ENCODE measurements at places on chromosomes 12 and 14.

DNA sequence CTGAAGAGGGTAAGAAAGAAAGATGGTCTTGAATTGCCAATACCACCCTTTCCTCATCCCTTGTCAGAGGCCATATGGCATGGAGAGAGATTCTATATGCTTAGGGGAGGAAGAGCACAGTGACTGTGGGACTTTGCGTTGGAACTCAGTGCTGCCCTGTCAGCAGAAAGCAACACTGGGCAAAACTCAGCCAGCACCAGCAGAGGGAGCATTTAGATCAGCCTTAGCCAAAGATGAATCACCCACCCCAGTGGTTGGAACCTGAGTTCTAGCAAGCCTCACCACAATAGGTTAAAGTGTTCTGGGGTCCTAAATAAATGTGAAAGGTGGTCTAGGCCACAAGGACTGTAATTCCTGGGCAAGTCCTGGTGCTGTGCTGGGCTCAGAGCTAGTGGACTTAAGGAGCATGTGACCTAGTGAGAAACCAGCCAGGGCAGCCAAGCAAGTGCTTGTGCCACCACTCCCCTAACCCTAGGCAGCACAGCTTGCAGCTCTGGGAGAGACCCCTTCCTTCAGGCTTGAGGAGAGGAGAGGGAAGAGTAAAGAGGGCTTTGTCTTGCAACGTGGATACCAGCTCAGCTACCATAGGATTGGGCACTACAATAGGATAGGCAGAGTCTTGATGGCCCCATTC lies 11.4 kb upstream of the BCAT1 start:
- no peak for DNase-seq

- no peak for DNase-seq
Observed at GRCh38 chr12:104929977-104930376, 28.1 kb downstream of the SLC41A2 start.

- no peak for DNase-seq
Observed at GRCh38 chr14:96783043-96783914, 13.9 kb upstream of the VRK1 start.

DNA sequence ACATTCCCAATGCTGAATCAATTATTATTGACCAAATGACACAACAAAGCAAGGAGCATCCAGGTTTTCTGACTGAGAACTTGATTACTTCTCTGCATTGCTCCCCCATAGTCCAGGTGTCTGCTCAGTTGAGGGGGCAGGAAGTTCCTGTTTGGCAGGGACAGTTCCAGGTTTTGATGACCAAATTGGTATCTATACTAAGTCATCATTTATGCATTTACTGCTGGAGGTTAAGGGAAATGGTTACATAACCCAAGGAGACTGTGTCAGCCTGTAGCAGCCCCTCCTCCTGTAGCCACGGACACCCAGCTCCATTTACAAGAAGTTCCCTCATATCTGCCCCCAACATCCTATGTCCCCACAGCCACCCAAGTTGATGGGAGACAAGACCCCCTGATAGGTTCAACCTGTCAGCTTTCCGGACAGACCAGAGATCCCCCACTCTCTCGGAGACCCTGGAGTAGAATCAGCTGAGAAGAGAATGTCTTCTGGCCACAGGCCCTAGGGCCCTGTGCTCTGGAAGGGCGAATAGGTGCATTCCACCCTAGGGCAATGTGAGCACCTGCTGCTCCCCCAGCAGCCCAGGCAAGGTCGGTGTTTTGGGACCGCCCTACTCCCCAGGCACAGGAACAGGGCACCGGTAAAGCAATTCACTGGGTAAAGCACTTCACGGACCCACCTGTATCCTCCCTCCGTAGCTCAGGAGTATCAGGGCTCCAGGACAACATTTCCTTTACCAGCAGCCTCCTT lies 23.6 kb downstream of the IRF2BPL start:
- DNase-seq: no peak

DNA sequence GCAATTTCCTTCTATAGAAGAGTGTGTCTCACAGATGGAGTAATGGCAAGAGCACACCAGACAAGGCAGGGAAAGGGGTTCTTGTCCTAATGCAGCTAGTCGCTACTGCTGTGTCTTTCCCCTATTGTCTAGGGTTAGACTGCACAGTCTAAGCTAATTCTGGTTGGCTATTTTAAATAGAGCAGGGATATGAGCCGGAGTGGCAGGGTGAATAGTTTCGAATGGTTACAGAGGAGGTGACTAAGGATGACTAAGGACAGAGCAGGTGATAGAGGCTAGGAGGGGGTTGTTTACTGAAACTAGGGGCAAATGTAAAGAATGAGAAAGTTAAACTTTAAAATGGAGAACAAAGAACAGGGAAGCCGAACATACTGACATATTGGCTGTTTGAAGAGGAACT lies 25.6 kb upstream of the CPNE8 start:
- DNase-seq: no peak

- no peak for DNase-seq
Observed at GRCh38 chr12:31225656-31226535, 100.1 kb downstream of the SINHCAF start.

DNA sequence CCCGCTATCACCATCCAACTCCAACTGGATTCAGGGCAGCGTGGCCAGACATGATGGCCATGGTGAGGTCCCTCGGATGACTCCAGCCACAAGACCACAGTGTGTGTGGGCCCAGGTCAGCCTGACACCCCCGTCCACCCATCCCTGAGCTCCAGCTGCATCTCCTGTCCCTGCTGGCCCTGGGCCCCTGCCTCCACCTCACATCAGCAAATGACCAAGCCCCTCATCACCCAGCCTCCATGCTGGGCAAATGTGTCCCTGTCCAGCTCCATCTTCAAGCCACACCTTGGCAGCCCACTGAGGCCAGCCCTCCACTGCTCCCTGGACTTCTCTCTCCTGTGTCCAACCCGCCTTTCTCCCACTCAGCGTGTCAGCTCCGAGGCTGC lies 3.2 kb downstream of the GPR132 start:
- DNase-seq: no peak

- DNase-seq: peak; percentile 38
Observed at GRCh38 chr12:102964872-102965271, 7.4 kb downstream of the ASCL1 start.

DNA sequence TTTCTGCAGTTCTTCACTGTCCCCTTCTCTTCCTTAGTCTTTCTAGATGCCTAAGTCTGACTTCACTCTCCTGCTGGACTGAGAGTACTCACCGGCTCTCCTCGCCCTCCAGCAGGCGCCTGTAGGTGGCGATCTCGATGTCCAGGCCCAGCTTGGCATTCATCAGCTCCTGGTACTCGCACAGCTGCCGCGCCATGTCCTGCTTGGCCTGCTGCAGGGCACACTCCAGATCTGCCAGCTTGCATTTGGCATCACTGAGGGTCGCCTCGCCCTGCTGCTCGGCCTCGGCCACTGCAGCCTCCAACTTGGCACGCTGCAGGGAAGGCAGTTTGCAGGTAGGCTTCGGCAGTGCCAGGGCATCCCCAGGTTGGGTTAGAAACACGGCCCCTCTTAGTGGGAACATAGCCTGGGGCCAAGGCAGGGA lies 5.2 kb downstream of the KRT84 start:
- DNase-seq: peak; percentile 2

DNA sequence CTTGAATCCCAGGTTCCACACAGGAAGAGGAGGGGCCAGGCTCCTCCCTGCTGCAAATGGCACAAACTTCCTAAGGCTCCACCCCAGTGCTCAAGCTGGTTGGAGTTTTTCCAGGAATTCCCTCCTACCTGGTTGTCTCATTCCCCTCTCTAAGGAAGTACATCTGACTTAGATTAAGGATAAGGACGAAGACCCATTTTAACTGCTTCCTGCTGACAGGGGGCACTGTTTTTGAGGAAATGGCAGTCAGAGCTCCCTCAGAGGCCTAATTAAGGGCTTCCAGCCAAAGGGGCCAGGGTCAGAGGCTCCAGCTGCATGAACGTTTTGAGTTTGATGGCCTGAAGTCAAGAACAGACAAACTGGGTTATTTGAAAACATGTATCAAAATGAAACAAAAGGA lies 1084.7 kb downstream of the SLC6A15 start:
- DNase-seq: peak; percentile 19

DNA sequence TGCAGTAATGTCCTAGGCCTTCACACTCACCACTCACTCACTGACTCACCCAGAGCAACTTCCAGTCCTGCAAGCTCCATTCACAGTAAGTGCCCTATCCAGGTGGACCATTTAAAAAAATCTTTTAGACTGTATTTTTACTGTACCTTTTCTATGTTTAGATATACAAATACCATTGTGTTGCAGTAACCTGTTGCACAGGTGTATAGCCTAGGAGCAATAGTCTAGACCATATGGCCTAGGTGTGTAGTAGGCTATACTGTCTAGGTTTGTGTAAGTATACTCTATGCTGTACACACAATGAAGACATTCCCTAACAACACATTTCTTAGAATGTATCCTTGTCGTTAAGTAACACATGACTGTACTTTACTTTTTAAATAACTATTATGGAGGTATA lies 17.2 kb downstream of the CYP46A1 start:
- no peak for DNase-seq

- no peak for DNase-seq
Observed at GRCh38 chr12:103421402-103421801, 74.4 kb downstream of the C12orf42 start.

- DNase-seq: no peak
Observed at GRCh38 chr14:88749139-88749538, 43.6 kb downstream of the EML5 start.

- DNase-seq: no peak
Observed at GRCh38 chr14:96635850-96636249, 133.7 kb downstream of the PAPOLA start.

DNA sequence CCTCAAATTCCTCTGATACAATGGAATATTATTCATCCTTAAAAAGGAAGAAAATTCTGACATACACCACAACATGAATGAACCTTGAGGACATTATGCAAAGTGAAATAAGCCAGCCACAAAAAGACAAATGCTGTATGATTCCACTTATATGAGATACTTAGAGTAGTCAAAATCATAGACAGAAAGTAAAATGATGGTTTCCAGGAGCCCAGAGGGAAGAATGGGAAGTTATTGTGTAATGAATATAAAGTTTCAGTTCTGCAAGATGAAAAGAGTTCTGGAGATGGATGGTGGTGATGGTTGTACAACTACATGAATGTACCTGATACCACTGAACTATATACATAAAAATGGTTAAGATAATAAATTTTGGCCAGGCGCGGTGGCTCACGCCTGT lies 18.3 kb downstream of the VWF start:
- DNase-seq: no peak

- DNase-seq: no peak
Observed at GRCh38 chr14:95471016-95471415, 45.4 kb downstream of the SYNE3 start.

DNA sequence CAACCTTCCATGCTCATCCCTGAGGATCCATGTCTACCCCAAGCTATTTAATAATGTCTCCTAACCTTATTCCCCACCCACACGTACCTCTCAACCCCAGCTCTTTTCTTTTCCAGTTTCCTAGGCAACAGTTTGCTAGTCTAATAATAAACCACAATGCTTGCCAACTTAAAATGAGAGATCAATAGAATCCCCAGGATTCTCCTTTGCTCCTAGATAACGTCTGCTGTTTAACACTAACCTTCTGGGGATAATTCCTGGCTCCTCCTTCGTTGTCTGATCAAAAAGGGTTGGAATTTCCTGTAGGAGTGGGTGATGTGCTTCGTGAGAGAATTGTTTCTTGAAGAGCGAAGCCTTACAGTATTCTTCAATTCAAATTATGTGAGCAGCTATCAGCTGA lies 42.2 kb upstream of the DBX2 start:
- no peak for DNase-seq

DNA sequence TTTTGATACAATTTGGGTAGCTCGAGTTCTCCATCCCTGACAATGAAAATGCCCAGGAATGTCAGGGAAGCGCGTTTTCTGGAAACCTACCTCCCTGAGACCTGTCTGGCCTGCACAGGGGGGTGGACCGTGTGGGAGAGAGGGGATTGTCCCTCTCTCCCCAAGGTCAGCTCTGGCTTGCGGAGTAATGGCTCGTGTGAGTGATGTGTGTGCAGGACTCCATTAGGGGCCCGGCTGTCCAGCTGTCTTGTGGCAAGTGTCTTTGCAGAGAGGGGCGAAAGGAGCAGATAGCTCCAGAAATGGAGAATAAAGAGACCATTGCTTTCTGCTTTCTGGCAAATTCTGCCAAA lies 215.3 kb downstream of the CHST11 start:
- DNase-seq: no peak

Data from SHP77 treated with DMSO at 0.1 percent for 48 hours (cell line).